ENCODE measurements at places on chromosomes 7 and 10. TPM values are rescaled to one million over a fixed set of nuclear protein-coding genes. Genes with fewer than 3 reads are reported as not detected.

Gene CALHM3
- not detected for total RNA-seq

Gene CDHR3
- 2.4 TPM for total RNA-seq

Gene A1CF
- 0.04 TPM for total RNA-seq

Gene HOXA10
- 11.6 TPM for total RNA-seq

Gene LRRC61
- 83.0 TPM for total RNA-seq

Gene DENND2A
- 8.4 TPM for total RNA-seq
